ENCODE measurements at places on chromosomes 7 and 10.

GRCh38 chr7:136086712-136087111 lies 109.6 kb upstream of the MTPN start:
- peak; percentile 64 for DNase-seq

- DNase-seq: no peak
Measured at GRCh38 chr10:474946-475345, 214.5 kb downstream of the DIP2C start.

DNA sequence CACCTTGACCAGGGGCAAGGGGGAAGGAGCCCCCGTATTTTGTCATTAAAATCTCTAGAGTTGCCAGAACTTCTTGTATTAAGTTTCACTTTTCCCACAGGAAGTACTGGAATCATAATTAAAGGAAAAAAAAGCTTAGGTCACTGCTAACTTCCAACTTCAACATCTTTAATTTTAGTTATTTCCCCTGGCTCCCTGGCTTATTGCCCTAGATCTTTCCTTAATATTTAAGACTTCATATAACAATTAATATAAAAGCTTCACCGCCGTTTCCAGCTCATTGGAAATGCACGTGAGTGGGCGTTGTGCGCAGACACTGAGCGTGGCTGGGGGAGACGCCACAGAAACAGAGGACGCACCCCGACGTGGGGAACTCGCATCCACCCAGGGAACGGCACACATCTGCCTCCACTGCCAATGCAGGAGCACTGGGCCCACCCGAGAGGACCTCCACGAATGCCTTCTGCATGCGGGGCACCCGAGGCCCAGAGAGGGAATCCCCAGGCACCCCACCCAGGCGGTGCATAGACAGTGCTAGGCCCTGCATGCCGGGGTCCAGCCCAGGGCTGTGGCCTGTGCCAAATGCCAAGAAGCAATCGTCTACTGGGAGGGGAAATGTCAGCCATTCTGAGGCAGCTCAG lies 72.2 kb downstream of the ADARB2 start:
- DNase-seq: no peak

DNA sequence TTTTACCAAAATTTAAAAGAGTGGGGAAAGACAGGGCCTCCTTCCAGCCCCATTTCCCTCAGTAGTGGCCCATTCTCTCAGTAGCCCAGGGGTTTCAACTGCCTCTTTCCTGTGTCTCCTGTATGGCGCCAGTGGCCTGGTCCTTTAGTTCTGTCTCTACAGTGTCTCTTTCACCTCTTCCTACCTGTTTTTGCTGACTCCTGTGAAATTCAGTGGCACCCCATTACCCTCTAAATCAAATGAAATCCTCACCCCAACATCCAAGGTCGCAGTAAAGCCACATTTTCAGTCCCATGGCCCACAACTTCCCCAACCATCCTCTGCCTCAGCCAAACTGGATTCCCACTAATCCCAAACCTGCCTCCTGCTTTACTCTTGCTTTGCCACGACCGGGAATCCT lies 200.7 kb downstream of the IPMK start:
- DNase-seq: no peak

DNA sequence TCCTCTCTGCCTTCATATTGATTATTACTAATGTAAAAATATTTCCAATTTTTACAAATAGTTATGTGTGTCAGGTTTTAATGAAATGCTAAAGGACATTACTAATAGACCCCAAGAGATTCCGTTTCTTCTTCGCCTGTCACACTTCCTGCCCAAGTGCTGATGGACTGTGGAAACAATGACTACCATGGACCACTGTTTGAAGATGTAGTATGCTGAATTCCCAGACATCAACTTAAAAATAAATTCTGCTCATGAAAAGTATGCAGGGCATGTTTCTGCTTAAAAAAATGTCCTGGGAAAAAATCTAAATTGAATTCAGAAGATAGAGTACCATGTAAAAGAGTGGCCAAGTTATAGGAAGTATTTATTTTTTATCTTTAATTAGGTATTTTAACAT lies 52.1 kb downstream of the ST7 start:
- DNase-seq: no peak

GRCh38 chr10:103192451-103193106 lies 493 bp downstream of the NT5C2 start:
- peak; percentile 72 for DNase-seq

DNA sequence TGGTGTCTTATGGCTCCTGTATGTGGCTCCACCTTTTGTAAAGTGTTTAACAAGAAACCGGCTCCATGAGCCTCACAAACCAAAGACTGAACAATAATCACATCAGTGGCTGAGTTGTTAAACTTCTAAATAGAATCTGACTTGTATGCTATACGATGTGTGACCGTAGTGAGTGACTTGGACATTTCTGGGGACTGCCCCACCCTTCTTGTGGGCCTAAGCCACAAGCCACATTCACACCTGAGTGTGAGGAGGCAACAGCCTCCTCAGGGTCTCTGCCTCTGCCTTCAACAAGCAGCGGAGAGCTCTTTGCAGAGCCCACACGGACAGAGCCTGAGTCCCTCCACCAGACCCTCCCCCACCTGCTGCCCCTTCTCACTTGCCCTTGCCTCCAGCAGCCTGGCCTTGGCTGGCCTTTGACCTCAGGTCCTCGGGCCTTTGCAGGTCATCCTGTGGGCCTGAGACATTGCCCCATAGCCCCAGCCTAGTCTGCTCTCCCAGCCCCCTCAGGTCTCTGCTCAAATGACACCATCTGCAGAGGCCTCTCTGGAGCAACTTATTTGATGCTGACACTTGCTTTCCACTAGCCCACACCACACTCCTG lies 156.8 kb upstream of the TNS3 start:
- no peak for DNase-seq

GRCh38 chr7:1938788-1939433 lies 268.8 kb downstream of the ELFN1 start:
- peak; percentile 32 for DNase-seq

DNA sequence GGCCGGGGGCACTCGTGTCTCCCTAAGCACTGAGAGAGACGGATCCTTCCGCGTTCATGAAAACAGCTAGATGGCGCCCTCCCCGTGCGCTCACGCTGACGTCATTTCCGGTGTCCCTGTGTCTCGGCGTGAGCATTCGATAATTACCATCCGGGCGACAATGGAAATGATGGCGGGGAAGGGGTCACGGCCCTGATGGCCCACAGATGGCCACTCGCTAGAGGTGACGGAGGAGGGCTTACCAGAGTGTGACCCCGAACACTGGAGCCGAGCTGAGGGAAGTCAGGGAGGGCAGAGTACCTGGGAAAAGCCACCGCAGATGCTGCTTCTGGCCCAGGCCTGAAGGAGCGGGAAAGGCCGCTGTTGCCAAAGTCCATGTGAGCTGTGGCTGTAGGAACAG lies 222.9 kb downstream of the TCERG1L start:
- no peak for DNase-seq

DNA sequence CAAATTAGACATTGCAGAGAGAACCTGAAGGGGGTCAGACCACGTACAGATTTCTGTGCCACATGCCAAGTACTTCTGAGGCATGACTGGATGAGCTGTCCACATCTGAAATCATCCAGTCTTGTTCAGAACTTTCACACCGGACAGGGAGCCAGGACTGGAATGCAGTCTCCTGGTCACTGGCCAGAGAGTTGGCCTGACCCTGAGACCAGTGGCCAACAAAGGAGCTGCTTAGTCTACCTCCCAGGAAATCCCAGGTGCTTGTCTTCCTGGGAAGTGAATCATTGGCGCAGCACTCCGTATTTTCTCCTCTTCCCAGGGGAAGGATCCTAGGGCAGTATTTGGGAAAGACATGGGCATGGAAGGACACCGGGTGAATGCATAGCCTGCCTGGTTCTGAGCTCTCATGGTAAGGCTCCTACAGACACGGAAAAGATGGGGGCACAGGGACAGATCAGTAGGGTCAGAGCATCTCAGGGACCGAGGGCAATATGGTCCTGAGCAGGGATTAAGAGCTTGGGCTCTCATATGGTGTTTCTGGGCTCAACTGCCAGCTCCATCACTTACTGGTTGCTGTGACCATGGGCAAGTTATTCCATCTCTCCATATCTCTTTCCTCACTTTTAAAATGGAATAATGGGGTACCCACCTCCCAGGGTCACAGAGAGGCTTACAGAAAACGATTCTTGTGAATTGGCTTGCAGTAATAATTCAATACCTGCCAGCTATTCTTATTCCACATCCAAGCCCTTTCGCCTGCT lies 1.3 kb upstream of the SCD start:
- no peak for DNase-seq

All from CD4-positive, alpha-beta T cell treated with Interferon alpha-2 for 1 hour (primary cell).